ENCODE measurements at places on chromosomes 7 and 10.

- DNase-seq: no peak
Measured at GRCh38 chr7:121126801-121127534, 138.5 kb downstream of the CPED1 start.

- DNase-seq: no peak
Measured at GRCh38 chr7:104175361-104175984, 32.3 kb downstream of the ORC5 start.

- no peak for DNase-seq
Measured at GRCh38 chr10:120131183-120131582, 238.7 kb downstream of the SEC23IP start.

DNA sequence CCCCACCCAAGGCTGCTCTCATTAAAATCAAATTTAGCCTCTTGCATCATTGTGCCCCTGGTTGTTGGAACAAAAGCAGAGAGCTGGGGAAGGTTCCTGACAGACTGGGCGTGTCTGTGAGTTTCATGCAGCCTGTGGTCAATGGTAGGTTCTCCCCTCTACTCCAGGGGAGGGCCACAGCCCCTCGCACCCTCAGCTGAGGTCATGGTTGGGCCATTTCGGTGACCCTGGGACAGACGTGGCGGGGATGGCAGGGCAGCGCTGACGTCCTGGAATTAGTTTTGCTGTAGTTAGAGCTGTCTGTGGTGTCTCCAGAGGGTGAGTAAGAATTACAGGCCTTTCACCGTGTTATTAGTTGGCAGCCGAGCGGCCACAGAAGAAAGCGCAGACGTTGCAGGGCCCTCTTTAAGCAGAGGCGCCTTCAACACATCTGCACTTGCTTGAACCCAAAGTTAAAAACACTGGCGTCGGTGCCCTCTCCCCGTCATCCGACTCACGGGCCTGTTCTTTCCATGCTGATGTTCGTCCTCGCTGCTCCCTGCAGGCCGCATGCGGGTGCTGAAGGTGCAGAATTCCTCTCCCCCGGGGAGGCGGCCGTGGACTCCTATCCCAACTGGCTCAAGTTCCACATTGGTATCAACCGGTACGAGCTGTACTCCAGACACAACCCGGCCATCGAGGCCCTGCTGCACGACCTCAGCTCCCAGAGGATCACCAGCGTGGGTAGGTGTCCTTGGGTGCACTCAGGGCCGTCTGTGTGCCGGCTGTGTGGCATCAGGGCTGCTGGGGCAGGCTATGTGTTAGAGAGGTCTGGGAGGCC lies 2.8 kb downstream of the FAM20C start:
- DNase-seq: no peak

- DNase-seq: no peak
Measured at GRCh38 chr7:101166909-101167644, 1.7 kb upstream of the VGF start.

GRCh38 chr7:87506246-87507180 lies 31.0 kb upstream of the ABCB4 start:
- DNase-seq: no peak

DNA sequence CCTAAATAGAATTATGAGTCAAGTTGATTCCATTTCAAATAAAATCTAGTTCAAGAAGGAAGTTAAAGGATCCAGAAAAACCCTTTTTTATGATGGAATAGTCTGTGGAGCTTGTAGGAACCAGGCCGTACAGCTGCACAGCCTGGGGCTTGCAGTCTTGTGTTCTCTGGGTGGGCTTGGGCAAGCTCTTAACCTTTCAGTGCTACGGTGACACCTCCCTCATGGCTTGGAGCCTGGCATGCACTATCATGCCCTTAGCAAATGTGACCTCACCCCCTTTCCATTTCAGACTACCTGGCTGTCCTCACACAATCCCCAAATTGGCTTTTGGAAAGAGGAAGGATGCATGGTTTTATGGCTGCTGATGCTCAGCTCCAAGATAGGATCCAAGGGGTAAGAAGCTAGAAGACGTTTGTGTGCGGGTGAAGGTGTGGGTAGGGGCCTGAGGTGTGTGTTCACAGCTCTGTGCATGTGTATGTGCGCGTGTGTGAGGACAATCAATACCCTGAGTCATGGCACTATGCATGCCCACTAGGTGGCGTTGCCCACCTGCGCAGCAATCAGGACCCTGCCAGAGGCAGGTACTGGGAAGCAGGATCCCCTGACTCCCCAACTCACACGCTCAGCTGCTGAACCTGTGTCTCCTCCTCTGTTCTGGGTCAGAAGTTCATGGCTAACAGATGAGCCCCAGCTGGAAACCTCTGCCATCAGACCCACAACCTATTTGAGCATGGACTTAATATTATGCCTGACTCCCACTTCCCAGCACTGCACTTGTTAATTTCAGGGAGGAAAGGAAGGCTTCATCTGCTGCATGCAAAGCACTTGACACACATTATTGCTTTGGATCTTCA lies 113.4 kb downstream of the PTPN20 start:
- DNase-seq: peak; percentile 31

- DNase-seq: no peak
Measured at GRCh38 chr7:7266257-7266881, 84.0 kb downstream of the C1GALT1 start.

DNA sequence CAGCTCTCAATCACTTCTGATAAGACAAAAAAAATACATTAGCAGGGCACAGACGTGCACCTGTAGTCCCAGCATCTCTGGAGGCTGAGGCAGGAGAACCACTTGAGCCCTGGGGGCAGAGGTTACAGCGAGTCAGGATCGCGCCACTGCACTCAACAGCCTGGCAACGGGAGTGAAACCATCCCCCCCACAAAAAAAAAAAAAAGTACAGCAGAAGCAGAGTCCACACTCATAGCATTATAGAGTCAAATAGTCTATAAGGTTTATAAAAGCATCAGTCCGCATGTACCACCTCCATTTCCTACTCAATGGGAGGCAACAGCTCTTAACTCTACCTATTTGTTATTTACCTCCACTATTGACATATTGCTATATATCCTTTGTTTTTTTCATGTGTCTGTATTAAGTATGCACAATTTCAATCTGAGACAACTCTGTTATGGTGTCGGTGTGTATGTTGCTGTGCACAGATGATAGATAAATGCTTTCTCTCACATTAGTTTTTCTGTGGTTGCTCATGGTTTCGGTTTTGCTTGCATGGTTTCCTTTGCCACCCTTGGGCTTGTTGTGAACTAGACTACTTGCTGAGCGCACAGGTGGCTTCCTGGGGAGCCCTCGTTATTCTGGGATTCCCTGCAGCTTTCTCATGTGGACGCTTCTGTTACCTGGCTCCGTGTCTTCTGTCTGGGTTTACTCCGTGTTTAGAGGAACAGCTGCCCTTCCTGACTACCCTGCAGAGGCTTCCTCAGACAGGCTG lies 40.4 kb downstream of the PROSER2 start:
- DNase-seq: peak; percentile 15

DNA sequence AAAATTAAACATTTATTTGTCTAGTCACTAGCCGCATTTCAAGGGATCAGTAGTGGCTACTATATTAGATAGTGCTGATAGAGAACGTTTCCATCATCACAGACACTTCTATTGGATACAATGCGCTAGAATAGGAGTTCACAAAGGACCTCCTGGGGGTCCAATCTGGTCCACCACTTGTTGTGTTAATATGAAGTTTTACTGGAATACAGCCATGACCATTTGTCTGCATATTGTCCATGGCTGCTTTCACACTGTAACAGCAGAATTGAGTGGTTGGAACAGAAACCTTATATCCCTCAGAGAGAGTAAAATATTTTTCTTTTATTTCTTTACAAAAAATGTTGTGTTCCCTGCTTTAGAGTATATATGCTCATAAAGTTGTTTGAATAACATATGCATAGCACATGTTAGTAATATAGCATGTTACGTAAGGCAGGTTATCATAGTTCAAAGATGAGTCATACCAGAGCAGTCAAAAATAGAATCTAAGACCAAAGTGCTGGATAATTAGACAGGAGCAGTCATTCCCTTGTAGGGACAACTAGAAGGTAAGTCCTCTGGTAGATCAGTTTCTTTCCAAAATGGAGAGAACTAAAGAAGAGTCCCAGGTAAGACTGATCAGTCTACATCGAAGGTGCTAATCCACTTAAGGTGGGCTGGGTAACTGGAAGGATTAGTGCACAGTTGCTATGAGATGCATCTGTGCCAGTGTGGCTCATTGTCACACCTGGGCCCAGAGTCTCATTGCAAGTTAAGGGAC lies 14.9 kb downstream of the BZW2 start:
- no peak for DNase-seq

DNA sequence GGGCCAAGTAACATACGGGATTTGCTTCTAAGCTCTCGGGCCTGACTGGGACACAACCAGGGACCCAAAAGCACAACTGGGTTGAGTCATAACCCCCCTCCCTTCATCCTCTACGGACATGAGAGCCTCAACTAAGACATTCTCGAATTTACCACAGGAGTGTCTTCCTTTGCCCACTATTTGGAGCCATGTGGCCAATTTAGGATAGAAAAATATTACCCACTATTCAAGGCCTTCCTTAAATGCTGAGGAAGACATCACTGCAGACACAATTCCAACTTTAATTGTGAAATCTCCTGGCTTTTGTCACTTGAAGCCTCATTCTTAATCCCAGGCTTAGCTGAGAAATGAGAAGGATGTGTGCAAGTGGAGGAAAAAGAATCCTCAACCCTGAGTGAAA lies 11.8 kb downstream of the CTBP2 start:
- DNase-seq: no peak

Data from stimulated activated CD8-positive, alpha-beta memory T cell treated with anti-CD3 and anti-CD28 coated beads, Interleukin-15, amount 100 ng/mL, for 24 hours (primary cell).